ENCODE measurements at places on chromosomes 2 and 18.

- no peak for DNase-seq
Measured at GRCh38 chr2:8133363-8133762, 548.5 kb upstream of the ID2 start.

- no peak for DNase-seq
Measured at GRCh38 chr2:241982706-241983570, 113.4 kb downstream of the RTP5 start.

DNA sequence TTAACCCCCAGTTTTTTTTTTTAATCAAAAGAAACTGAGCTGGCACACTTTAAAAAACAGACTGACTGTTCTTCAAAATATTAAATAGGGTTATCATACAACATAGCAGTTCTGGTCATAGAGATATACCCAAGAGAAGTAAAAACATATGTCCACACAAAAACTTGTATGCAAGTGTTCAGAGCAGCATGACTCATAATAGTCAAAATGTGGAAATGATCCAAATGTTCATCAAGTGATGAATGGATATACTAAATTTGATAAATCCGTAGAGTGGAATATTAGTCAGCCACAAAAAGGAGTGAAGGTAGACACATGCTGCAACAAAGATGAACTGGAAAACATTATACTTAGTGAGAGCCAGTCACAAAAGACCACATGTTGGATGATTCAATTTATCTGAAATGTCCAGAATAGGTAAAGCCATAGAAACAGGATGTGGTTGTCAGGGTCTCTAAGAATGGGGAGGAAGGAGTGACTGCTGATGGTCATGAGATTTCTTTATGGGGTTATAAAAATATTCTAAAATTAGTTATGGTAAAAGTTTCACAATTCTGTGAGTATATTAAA is 5.1 kb downstream of the SMIM21 start:
- DNase-seq, result no peak

DNA sequence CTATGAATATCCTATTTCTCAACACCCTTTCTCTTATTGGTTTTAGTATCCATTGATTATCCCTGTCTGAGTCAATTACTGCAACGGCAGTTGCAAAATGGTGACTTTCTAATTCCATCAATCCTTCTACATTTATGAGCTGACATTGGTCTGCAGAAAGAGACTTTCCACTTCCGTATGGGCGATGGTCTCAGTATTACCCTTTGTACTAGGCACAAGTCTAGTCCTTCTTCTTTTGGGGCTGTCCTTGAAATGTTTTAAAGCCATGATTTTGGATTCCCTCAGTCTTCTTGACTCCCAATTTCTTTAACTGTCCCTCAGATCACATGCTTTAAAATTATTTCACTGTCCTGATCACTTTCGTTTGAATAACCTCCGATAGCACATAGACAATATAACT is 32.7 kb upstream of the SOCS6 start:
- DNase-seq, result no peak

GRCh38 chr2:10497797-10498251 is 49.7 kb upstream of the ODC1 start:
- peak; percentile 50 for DNase-seq

- DNase-seq, result no peak
Measured at GRCh38 chr18:22303927-22304326, 113.8 kb downstream of the CTAGE1 start.

DNA sequence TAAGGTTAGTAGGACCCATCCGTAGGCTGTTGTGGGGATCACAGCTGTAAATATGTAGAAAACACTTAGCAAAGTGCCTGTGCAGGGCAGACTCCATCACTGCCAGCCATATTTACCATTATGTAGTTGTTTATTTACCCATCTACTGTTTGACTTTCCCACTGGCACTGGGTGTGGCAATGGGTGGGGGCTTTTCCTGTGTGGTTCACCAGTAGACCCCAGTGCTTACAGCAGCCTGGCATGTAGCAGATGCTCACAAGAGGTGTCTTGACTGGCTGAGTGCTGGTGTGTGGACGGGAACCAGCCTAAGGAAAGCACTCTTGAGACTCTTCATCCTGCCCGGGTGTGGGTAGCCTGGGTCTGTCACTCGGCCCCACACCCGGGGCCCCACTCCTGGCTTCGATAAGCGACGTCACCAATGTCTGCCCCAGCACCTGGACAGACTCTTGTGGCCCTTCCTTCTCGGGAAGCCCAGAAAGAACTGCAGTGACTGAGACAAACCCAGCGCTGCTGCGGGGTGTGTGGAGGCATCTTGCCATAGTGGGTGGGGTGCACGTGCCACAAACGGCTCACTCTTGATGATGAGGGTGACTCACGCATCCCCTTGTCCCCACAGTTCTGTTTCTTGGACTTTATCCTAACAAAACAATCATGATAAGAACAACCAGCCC is 78.3 kb downstream of the HDAC4 start:
- DNase-seq, result peak; percentile 24

DNA sequence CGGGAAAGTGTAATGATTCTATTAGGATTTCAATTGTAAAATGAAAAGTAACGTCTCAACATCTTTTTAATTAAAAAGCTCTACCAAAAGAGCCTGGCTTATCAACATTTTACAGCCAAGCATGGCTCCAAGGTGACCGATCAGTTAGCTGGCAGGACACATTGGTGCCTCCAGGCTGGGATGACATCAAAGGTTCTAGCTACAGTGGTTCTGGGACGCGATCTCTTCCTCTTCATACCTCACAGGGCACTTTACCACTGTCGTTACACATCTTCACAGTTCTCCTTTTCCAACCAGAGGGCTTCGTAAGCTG is 693 bp downstream of the ORC2 start:
- DNase-seq, result no peak

DNA sequence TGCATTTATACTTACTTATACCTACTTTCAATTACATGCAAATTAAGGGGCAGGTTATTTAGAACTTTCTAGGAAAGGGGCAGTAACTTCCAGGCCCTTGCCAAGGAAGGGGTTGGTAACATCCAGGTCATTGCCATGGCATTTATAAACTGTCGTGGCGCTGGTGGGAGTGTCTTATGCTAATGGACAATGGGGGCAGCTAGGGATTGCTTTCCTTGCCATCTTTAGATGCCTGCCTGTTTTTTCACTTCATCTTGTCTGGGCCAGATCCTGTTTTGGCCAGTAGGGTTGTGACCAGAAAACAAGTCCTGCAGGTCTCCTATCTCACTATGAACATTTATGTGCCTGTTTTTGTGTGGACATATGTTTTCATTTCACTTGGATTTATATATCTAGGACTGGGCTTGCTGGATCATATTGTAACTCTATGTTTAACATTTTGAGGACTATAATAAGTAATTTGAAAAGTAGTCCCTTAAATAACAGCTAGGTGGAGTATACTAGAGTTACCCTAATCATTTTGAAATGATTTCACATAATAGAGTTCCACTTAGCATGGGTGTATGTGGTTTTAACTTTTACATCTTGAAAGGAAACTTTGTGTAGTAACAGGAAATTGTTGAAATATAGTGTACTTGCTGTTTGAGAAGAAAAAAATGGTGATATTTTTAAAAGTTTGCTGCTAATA is 56.1 kb downstream of the LCLAT1 start:
- no peak for DNase-seq

DNA sequence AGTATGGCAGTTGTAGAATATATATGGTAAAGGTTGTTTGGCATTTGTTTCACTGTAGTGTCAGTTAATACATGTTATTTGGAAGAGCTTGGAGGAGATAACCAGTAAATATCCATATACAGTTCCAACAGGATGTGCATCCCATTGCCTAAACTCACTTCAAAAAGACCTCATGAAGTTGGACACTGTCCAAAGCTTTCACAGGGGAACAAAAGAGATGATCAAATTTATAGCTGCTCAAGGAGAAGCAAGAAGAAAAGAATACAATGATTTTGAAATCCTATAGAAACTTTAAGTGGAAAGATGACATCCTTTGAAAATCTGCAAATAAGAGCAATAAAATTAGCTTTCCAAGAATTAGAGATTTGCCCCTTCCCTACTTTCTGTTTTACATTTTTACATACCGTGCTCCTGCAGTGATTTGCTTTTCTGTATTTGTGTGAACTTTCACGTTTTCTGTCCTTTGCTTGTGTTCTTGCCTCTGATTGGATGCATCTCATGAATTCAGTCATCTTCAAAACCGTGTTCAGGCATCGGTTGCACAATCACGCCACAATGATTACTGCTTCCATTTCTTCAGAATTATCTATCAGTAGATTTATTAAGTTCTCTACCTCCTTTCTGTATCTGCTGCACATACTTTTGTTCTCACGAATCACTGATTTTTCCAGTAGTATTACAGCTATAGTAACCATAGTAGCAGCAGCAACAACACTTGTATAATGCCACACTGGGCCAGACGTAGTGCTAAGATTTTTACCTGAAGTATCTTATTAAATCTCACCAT is 83.8 kb downstream of the PARD3B start:
- no peak for DNase-seq

- DNase-seq, result no peak
Measured at GRCh38 chr18:55314615-55315237, 273.3 kb downstream of the TCF4 start.

DNA sequence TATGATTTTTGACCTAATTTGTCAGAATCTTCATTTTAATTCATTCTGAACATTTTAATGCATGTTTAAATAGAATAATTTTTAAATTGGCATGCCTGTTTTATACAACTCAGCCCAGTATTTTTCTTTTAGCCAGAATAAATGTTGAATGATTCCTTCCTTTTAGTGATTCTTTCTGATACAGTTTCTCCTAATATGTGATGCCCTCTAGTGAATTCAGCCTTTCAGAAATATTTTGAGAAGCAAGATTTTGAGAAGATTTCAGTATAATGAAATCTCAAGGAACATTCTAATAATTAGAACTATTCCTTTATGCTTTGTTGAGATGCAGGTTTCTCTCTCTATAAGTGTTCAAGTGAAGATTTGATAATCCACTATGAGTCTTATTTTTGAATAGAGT is 28.5 kb downstream of the LCLAT1 start:
- DNase-seq, result no peak

- no peak for DNase-seq
Measured at GRCh38 chr18:49081511-49082155, 130.9 kb upstream of the SMAD7 start.

GRCh38 chr2:129610766-129611165 is 368.7 kb upstream of the RAB6C start:
- DNase-seq, result no peak

DNA sequence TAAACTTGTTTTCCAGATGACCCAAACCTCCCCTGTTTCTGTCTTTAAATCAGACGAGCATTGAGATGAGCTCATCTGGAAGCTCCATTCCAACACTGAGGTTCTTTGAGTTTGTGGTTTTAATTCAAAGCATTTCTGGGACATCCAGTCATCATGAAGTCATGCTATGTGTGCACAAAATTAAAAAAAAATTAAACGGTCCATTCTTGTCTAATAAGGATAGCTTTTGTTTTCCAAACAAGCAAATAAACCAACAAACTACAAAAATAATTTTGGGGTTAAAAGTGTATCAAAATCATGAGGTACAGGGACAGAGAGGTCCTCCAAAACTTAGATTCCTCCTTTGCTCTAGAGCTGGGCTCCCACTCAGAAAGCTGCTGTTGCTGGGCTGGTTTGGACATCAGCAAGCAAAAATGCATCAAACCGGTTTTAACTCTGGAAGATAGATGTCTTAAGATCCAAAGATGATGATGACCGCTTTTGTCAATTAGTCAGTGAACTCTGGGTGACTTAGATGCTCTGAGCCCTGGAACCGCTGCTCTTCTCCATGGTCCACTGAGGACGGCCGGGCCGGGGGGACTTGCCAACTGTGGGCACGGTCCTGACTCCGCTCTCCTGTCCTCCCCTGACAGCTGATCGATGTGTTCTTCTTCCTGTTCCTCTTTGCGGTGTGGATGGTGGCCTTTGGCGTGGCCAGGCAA is 65.4 kb downstream of the TRPM8 start:
- DNase-seq, result no peak

- DNase-seq, result no peak
Measured at GRCh38 chr2:135728064-135728743, 13.5 kb upstream of the UBXN4 start.

DNA sequence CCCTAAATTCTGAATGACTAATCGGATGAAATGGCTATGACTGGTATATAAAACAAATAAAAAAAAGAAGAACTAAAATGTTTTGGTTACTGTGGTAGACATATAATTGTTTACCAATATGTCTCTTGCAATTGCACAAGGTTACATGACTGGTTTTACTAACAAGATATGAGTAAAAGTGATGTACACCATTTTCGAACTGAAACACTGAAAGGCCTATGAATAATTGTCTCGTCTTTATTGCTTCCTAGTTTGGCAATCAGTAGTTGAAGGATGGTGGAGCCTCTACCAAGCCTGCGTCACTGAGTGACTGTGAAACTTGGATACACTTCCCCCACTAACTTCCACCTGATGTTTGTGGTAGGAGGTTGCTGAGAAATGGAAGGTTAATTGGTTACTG is 16.5 kb downstream of the CDH19 start:
- DNase-seq, result no peak

DNA sequence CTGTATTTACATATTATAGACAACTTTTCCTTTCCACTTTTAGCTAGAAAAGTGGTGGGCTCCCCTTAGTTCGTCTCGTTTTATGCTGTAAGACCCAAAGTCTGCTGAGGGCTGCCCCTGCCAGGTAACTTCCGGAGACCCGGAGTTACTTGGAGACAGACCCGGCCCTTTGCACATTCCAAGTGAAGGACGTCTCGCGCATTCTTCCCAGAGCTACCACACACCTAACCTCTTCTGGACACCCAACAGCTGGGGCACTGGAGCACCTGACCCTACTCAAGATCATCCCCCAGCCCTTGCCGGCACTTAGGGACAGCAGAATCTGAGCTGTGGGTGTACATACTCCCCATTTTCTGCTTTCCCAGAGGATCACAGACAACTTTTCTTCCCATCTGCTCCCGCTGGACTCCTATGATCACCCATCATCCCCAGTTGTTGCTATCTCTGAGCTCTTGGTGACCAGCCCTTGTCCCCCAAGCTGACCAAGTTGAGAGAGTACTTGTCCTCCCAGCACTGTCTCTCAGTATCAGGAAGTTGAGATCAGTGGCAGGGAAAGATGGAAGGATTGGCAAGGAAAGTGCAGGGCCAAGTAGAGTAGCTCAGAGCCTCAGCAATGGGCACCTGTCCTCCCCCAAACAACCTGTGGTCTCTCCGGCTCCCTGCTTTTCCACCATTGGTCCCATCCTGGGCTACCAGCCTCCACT is 8.4 kb upstream of the SATB2 start:
- DNase-seq, result no peak

DNA sequence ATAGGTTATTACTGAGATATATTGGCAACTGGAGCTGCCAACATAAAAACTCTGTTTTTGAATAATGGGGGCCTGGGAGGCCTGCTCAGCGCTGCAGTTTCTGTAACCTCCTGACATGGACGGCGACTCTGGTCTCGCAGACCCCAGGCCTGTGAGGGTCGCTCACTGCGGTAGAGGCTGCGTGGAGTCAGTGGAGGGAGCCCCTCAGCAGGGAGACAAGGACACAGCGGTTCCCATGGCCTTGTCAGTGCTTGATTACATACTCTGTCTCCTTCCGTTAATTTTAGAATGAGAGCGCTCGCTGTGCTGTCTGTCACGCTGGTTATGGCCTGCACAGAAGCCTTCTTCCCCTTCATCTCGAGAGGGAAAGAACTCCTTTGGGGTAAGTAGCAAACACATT is 858 bp downstream of the TPO start:
- DNase-seq, result no peak

- no peak for DNase-seq
Measured at GRCh38 chr2:214747992-214748391, 61.5 kb downstream of the BARD1 start.

All from activated T-cell treated with anti-CD3 and anti-CD28 coated beads for 4 hours (primary cell).